NCI-H1105 treated with DMSO at 0.1 percent for 48 hours (cell line): ENCODE measurements at places on chromosomes 13 and 19.

GRCh38 chr19:6744381-6745301 lies 5.2 kb downstream of the TRIP10 start:
- peak; percentile 45 for DNase-seq

- no peak for DNase-seq
These were observed 7.2 kb downstream of the KRTDAP start for GRCh38 chr19:35483089-35483488.

- no peak for DNase-seq
These were observed 246.3 kb downstream of the LACC1 start for GRCh38 chr13:44125943-44126469.

DNA sequence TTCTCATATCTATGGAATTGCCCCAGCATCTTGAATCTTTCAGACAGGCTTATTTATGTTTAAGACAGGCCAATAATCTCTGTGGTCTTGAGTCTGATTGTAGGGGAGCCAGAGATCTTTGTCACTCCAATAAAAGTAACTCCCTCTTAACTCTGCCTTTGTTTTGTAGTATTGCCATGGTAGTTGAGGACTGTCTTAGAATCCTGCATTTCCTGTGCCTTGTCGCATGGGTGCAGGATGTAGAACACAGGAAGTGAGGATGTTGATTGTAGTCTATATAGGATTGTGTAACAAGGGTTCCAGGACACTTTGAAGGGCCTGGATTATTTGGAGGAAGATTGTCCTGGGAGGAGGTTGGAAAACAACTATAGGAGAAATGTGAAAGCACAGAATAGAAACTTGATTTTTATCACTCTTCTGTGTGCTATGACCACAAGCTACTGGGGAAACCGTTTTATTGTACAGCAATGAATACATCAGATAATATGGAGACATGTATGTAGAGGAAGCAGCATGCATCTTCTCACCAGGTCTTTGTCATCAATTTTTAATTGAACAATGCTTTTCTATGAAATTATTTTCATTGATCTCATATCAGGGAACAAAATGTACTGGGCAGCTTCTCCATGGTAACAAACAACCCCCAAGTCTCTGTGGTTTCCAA lies 411.7 kb downstream of the FGF9 start:
- DNase-seq: no peak

GRCh38 chr19:54179921-54180461 lies 7.0 kb upstream of the TMC4 start:
- peak; percentile 31 for DNase-seq

DNA sequence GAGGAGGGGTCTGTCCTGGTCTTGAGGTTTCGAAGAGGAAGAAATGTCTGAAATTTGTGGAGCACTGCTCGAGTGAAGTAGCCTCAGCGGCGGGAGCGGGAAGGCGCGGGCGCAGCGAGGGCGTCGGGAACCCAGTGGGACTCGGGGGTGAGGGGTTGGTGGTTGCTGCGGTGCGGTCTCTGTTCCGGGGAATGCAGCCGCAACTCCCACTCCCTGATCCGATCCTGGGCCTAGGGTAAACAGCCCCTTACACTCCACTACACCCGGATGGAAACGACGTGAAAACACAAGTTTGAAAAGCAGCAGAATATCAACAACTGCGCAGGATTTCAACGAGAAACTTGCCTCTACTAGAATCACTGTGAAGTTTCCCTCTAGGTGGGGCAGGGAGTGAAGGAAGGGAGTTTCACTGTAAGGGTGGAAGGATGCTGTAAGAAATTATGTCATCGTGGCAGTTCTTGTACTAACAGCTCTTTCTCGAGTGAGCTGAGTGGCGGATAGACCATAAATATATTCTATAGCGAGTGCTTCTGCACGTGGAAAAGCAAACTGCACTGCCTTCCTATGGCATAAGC lies 2.0 kb upstream of the KLF12 start:
- peak; percentile 26 for DNase-seq

GRCh38 chr19:13804830-13805683 lies 9.8 kb downstream of the ZSWIM4 start:
- DNase-seq: no peak

DNA sequence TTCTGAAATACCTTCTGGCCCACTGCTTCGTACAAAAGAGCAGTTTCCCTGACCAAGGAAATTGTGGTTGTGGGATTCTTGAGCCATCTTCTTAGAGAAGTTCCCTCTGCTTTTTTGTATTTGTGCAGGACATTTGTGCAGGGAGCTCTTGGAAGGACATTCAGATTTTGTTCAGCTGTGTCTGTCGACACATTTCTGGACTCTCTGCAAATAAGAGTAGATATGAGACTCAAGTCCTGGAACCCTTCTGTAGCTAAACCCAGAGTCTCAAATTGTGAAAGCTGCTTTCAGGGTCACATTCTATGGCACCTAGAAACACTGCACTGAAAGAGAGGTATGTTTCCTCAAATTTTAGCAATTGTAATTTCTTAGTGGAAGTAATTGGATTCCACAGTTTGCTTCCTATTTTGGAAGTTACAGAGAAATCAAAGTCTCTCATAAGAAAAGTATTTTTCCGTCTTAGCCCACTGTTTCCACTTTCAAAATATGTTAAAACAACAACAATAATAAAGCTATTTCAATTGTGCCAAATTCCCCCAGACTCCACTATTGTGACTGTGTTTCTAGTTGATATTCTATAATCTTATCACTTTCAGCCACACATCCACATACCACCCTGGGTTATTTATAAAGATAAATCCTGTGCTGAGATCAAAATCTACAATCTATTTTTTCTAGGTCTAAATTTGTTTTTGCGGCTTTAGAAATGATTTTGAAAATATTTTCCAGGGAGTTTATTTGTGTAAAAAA lies 224.0 kb downstream of the COG6 start:
- no peak for DNase-seq

- peak; percentile 77 for DNase-seq
These were observed 330.1 kb downstream of the DLEU7 start for GRCh38 chr13:50513300-50513877.

GRCh38 chr19:46069806-46070341 lies 29.1 kb upstream of the IGFL4 start:
- DNase-seq: peak; percentile 24

- DNase-seq: no peak
These were observed 24.9 kb upstream of the STARD13 start for GRCh38 chr13:33310245-33311038.

GRCh38 chr13:22596171-22596863 lies 584.5 kb upstream of the SGCG start:
- DNase-seq: no peak

- DNase-seq: no peak
These were observed 77.9 kb upstream of the TEX29 start for GRCh38 chr13:111242585-111242984.

- peak; percentile 89 for DNase-seq
These were observed 86.2 kb upstream of the FRY start for GRCh38 chr13:31945202-31945961.

DNA sequence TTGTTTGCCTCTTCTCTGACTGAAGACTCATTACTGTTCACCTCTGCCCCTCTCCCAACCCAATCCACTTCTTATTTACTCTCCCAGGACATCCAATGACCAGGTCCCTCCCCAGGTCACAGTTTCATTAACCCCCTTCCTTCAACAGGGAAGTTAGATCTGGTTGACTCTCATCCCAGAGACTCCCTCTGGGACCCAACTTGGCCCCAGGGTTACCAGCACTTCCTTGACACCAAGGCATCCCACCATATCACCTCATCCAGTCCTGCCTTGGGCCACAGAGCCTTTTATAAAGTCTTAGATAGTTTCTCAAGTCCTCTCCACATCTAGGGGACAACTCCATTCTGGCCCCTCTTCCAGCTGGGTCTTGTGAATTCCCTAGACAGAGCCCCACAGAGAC lies 470.6 kb upstream of the TSHZ3 start:
- no peak for DNase-seq

- no peak for DNase-seq
These were observed 22.6 kb downstream of the KLF5 start for GRCh38 chr13:73081256-73081915.

DNA sequence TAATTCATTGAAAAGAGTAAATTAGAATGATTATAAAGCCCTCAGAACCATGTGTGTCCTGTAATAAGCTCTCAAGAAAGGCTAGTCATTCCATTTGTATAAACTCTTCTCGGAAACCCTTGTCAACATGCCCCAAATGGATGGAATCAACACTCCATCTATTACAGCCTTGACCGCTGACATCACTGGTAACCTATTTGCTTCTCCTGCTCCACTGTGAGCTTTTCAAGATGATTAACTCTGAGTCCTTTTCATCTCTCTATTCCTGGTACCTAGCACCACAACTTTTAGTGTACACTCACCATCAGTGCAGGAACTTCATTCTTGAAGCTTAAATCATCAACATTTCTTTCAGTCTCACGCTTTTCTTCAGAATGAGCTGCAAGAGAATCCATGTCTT lies 612.0 kb downstream of the DCT start:
- DNase-seq: no peak

- DNase-seq: no peak
These were observed 214.2 kb downstream of the LACC1 start for GRCh38 chr13:44093607-44094564.

GRCh38 chr19:19034204-19034624 lies 811 bp downstream of the ARMC6 start:
- DNase-seq: peak; percentile 65

GRCh38 chr13:64709079-64709478 lies 2521.1 kb downstream of the PCDH9 start:
- DNase-seq: no peak

DNA sequence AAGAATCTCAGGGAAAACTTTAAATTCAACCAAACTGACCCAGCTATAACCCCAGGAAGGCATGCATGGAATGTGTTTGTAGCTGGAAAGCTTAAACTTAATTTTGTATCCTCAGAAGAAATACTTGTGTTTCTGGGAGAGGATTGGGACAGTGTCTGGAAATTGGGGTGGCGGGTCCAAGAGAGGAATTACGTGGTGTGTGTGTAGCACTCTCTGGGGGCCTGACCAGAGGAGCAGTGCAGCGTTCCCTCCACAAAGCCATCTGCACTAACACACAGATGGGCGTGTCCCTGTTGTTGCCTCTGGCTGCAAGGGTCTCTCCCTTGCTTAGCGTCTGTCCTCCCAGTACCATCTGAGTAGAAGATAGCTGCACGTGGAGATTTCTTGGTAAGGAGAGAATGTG lies 6.4 kb downstream of the GARRE1 start:
- DNase-seq: no peak

- DNase-seq: no peak
These were observed 110.1 kb downstream of the KCTD15 start for GRCh38 chr19:33906578-33907335.

- DNase-seq: no peak
These were observed 5.6 kb upstream of the PRR36 start for GRCh38 chr19:7879836-7880235.

DNA sequence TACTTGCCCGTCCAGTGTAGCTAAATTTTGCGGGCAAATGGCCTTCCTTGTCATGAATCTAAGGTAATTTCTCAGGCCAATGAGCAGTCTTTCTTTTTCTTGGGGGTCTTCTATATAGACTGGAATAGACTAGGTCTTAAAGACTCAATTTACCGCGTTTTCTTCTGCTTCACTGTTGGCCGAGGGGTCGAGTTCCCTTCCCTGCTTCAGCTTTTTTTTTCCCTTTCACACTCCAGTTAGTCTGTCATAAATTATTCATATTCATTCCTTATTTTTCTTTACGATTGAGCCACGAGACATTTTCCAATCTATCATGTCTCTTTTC lies 276 bp downstream of the ALG11 start:
- DNase-seq: no peak

GRCh38 chr19:55973982-55974381 lies 12.6 kb upstream of the NLRP5 start:
- DNase-seq: no peak

- no peak for DNase-seq
These were observed 12.5 kb downstream of the ZNF787 start for GRCh38 chr19:56108447-56109195.

DNA sequence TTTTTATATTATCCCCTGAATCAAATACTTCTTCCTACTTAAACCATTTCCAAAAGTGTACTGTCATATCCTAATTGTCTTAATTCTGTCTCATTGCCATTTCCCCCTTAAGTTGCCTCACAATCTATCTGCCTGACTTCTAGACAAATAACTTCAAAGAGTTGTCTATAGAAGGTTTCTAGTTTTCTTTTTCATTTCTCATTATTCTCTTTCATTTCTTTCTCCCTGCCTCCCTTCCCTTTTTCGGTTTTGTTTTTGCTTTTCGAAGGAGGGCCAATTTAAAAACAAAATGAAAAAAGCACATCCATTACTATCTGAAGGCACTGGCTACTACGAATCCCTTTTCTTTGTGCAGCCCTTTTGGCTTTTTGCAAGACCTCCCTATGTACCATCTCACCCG lies 367.2 kb downstream of the DNAJC15 start:
- DNase-seq: no peak

DNA sequence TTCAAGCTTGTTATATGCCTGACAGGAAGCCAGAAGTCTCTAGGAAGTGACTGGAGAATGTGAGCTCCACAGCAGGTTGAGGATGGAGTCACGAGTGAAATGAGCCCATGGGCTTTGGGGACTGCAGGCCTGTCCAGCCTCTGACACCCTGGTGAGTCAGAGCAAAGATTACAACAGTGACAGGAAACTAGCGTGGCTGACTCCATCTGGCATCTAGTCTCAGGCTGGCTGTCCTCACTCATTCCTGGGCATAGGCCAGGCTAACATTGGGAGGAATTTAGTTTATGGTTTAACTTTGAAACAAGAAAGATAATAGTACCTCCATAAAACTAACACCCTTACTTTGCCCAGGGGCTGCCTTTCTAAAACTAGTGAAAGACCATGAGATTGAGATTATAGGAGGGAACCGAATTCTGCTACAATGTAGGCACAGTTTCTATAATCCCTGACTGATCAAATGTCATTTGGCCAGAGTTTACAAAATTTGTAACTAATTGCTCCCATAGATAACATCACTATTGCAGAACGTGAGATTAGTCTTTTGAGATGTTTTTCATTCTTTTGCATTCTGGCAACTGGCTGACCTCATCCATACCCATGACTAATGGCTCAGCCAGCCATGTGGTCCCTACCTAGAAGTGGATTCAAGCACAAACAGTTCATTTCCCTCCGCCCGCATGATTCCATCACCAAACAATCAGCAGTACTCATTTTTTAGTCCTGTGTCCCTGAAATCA lies 28.4 kb downstream of the PSG1 start:
- DNase-seq: no peak

- DNase-seq: no peak
These were observed 90.5 kb downstream of the COL4A2 start for GRCh38 chr13:110397436-110398115.

GRCh38 chr19:2736550-2737190 lies 3.1 kb downstream of the SLC39A3 start:
- no peak for DNase-seq
